ENCODE measurements at places on chromosomes 1 and 21.

DNA sequence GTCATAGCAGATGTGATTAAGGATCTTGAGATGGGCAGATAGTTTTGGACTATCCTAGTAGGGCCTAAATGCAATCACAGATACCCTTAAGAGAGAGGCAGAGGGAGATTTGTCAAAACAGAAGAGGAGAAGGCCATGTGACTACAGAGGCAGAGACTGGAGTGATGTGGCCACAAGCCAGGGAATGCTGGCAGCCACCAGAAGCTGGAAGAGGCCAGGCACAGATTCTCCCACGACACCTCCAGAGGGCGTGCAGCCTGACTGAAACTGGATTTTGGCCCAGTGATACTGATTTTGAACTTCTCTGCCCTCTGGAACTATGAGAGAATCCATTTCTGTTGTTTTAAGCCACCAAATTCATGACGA is 52.1 kb upstream of the EPS8L3 start:
- no peak for DNase-seq

- DNase-seq = no peak
Measured at GRCh38 chr1:145999321-146000024, 3.1 kb upstream of the TXNIP start.

DNA sequence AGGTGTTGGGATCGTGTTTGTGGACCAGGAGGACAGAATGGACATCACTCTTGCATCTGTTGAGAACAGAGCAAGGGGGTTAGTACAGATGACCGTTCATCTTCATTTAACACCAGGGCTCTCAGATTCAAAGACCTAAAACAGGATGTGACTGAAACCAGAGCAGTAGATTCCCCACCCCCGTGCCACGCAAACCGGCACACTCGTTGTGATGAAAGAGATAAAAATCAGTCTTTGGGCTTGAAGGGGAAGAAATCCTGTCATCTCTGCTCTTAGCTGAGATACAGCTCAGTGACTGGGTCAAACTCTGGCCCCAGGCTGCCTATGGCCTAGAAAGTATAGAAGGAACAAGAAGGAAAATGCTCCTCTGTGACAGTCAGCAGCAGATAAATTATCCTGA is 146.2 kb upstream of the KRTAP19-8 start:
- no peak for DNase-seq

- DNase-seq = no peak
Measured at GRCh38 chr1:187267827-187268226, 439.1 kb downstream of the PLA2G4A start.

DNA sequence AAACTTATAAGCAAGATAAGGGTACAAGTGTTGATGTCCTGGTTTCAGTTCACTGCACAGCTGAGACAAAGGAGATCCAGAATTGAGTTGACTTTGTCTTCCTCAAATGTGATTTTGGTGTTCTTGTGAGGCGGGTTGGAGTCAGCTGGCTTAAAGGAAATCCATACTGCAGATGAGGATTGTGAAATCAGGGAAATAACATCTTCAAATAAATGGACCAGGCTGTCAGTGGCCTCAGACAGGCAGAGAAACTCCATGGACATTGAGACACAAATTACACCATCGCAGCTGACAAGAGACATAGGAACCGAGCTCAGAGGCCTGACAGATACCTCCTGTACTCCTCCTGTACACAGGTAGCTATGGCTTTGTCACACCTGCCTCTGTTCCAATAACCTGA is 27.0 kb upstream of the REG4 start:
- no peak for DNase-seq

DNA sequence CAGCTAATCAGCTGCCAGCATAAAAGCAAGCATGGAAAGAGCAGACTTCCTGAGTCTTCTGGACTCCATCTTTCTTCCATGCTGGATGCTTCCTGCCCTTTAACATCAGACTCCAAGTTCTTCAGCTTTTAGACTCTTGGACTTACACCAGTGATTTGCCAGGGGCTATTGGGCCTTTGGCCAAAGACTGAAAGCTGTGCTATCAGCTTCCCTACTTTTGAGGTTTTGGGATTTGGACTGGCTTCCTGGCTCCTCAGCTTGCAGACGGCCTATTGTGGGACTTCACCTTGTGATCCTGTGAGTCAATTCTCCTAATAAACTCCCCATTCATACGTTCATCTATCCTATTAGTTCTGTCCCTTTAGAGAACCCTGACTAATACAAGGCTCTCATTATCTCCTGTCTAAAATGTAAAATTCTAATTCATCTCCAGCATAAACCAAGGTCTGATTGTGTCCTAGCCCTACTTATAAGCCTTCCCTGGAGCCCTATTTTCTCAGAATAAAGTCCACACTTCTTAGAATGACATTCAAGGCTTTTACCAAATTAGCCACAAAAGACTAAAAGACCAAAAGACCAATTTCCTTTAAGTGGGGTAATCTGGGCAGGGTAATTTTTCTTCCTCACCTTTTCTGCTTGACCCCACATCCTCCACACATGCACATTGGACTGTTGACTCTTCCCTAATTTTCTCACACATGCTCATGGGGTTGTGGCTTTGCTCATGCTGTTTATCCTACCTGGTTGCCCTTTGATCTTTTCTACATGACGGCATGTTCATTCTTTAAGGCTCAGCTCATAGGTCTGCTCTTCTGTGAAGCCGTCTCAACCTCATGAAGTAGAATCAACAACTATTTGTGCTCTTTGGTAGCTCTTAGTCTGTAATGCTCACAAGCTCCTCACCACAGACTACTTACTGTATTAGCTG is 18.1 kb upstream of the ENAH start:
- DNase-seq = no peak

- no peak for DNase-seq
Measured at GRCh38 chr1:173202424-173203145, 4.5 kb downstream of the TNFSF4 start.
